ENCODE measurements at places on chromosomes 5 and 9.

DNA sequence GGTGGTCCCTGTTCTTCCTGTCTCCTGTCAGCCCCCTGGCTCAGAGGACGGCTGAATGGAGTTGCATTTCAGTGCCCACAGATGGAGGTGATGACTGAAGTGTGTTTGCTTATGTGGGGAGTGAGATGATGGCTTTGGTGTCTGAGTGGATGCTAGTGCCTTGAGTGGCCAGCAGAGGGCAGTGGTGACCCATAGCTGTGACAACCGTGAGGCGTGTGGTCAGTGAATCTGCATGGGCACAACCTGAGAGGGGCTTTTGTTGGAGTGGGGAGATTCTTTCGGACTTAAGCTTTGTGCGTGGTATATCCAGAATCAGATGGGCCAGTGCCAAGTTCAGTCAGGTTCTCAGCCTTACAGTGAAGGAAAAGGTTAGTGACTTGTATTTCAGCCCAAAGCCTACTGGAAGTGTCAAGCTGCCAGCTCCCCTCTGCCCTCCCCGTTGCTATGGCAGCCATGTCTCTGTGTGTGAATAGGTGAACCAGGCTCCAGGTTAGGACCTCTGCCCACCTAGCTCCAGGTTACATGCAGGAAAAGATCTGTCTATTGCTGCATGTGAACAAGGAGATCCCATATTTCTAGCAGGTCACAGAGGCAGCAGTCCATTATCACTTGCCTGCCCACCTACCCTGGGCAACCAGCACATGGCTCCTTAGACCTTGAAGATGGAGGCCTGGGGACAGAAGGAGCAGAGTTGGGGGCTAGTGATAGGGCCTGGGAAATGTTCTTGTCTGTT is 14.7 kb upstream of the CXXC5 start:
- peak; percentile 62 for DNase-seq

DNA sequence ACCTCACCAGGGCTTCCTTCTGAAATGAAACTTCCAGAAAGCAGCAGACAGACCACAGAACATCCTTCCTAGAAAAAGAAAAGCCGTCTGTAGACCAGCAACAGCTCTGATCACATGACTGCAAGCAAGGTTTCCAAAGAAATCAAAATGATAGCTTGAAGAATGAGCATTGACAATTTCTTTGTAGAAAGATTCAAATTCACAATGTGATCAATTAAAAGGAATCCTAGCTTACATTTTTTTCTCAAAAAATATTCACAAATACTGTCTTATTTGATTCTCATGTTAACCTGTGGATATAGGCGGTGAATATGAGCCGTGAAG is 144.9 kb downstream of the MTX3 start:
- no peak for DNase-seq

- DNase-seq, result no peak
Measured at GRCh38 chr5:36301858-36302603, at the start of gene RANBP3L. TSS of gene RANBP3L (minus strand) at chr5:36301902. CDS start at chr5:36301416, 486 bp downstream.

DNA sequence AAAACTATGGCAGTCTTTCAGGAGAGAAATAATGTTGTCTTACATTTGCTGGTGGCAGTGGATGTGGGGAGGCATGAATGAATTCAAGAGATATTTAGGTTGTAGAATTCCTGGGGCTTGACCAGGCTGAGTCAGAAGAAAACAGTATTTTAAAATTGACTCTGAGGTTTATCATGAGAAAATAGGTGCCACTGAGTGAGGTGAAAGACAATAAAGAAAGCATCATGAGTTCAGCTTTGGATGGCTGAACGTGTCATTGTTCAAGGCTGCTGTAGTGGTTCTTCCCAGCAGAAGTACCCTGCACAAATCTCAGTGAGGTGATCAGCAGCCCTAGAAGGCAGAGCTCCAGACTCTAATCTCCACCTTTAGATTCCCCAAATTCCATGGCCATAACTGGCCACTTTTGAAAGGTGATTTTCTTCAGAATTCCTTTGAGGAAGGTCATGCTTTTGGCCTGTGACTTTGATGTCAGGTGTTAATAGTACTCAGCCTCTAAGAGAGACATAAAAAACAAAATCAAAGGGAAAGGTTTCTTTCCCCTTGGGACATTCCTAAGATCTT is 395.4 kb downstream of the NTRK2 start:
- DNase-seq, result no peak

- DNase-seq, result no peak
Measured at GRCh38 chr5:148747536-148747906, 78.9 kb upstream of the ADRB2 start.

DNA sequence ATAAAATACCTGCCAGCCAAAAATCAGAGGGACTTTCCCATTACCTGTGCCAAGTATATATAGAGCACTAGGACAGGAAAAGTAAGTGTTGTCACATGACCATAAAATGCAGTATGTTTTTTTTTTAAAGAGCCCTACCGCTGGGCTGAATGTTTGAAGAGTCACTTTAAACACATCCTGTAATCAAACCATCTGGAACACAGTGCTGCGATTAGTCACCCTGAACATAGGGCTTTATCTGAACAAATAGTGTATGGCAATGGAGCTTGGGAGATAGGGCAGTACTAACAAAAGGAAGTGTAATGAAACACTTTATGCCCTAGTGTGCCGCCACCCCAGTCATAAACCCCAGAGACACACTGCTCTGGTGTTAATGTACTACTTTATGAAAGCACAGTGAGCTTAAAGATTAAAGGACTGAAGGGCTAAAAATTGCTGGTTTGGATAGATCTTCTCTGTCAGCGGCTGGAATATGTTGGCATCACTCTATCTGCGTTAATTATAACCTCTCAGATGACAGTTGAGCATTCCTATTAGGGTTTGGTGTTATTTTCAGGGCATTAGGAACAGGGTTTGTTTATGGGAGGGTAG is 90.4 kb downstream of the ZNF608 start:
- peak; percentile 89 for DNase-seq

DNA sequence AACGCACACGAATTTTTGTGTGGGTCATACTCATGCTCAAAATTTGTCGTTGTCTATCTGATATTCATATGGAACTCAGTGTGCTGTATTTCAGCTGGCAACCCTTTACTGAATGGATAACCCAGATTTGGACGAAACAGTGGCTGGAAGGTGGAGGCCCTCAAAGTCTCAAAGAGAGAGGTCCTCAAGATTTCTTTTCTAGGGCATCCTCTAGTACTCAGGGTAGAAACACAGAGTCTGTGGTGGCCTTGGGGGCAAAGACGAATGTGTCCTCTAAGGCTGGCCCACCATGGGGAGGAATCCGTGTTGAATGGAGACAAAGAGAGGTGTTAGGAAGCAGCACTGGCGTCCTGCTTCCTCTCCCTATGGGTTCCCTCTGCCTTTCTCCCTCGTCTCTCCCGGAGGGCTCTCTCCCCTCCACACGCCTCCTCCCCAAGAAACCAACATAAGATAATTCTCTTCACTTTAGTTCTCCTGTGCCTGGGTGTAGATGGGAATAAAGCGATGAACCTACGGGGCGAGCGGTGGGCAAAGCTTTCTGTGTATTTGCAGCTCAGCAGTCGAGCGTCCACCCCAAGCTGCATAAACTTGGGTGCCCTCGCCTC is 333.7 kb downstream of the CWC27 start:
- no peak for DNase-seq

DNA sequence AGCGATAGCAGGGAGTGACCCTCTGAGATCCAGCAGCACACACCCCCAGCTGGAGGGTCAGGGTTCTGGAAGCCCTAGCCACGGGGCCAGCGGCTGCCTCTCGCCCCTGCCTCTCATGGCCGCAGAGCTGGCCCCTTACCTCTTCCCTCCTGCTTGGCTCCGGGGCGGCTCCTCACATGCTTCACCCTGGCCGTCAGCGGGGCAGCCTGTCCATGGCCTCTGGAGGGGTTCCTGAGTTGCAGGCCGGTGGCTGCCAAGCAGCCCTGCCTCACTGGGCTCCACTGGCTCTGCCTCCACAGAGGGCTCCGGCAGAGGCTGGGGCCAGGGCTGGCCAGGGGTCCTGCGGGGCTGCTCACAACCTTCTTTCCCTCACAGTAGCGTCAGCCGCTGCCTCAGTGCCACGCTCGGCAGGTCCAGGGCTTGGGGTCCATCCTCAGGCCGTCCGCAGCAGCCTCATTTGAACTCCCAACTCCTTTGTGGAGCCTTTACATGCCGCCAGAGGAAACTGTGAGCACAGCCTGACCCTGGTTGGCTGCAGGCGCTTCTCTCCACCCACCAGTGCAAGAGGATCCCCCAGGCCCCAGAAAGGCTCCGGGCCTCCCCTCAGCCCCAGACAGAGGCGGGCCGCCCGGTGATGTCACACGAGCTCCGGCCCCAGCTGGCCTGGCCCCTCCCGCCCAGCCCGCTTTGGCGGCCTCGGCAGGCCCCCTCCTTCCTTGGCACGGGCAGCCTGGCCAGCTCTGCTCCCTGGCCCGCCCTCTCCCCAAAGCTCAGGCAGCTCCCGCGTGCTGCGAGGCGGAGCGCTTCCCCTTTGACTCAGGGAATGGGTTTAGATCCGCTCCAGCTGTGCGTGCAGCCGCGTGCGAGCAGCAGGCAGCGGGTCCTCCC is at the start of gene ANGPTL2:
TSS of gene ANGPTL2 (minus strand) at position 460 of the 888 bp plus-strand sequence. CDS start 13,904 bp downstream, outside the sequence.
- peak; percentile 31 for DNase-seq

DNA sequence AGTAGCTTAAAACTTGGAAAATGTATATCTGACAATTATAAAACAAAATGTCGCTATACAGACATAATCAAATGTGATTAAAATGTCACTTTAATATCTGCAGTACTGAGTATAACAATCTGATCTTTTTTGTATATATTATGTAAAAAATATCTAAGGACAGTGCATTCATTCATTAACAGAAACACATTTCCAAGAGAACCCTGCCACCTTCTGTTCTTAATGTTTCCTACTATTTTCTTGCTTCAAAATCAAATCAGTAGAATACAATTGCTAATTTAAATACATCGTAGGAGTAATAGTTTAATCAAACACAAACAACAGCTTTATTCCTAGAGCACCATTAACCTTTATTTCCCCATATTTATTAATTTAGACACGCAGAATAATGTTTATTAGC is 142.6 kb upstream of the ST8SIA4 start:
- no peak for DNase-seq

- peak; percentile 69 for DNase-seq
Measured at GRCh38 chr5:111158105-111158744, 66.0 kb upstream of the CAMK4 start.

DNA sequence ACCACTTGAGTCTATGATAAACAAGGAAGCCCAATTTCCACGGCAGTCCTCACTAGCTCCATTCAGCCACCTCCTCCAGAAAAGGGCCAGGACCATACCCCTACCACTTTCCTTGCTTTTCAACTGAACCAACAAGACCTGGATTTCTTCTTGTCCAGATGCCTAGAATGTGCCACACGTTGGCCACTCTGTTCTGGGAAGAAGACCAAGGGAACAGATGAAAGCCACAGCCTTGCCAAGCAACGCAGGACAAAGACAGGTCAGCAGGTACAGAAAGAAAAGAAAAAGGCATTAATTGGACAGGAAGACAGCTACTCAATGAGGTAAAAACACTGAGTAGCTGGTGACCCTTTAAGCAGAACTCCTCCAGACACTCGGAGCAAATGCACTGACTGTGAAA is 2.2 kb downstream of the CCNJL start:
- DNase-seq, result no peak

DNA sequence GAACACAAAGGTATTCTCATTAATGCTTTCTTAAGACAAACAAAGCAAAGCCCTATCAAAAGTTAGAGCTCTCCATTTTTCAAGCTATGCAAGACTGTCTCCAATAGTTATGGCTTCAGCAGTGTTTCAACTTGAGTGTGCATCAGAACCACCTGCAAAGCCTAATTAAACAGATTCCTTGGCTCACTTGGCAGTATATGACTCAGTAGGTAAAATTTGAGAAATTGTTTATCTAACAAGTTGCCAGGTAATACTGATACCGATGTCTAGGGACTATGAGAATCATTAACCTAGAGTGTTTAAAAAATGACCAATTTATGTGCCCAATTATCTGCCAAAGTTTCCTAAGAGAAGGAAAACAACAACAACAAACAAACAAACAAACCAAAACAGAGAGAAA is 60.3 kb upstream of the PARP8 start:
- DNase-seq, result no peak

DNA sequence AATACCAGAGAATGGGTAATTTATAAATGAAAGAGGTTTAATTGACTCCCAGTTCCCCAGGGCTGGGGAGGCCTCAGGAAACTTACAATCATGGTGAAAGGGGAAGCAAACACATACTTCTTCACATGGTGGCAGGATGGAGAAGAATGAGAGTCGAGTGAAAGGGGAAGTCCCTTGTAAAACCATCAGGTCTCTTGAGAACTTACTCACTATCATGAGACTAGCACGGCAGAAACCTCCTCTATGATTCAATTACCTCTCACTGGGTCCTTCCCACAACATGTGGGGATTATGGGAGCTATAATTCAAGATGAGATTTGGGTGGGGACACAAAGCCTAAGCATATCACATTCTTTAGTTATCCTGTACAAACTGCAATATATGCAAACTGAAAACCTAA is 609.4 kb downstream of the MTRR start:
- no peak for DNase-seq

DNA sequence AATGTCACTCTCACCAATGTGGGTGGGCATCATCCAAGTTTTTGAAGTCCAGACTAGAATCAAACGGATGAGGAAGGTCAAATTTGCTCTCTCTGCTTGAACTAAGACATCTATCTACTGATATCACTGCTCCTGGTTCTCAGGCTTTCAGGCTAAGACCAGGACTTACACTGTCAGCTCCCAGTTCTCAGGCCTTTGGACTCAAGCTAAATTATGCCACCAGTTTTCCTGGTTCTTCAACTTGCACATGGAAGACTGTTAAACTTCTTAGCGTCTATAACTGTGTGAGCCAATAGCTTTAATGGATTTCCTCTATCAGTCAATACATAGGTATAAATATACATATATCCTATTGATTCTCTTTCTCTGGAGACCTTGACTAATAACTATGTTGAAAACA is 35.3 kb downstream of the LYRM7 start:
- DNase-seq, result no peak

- DNase-seq, result no peak
Measured at GRCh38 chr5:177010153-177010552, 3.6 kb upstream of the UIMC1 start.

DNA sequence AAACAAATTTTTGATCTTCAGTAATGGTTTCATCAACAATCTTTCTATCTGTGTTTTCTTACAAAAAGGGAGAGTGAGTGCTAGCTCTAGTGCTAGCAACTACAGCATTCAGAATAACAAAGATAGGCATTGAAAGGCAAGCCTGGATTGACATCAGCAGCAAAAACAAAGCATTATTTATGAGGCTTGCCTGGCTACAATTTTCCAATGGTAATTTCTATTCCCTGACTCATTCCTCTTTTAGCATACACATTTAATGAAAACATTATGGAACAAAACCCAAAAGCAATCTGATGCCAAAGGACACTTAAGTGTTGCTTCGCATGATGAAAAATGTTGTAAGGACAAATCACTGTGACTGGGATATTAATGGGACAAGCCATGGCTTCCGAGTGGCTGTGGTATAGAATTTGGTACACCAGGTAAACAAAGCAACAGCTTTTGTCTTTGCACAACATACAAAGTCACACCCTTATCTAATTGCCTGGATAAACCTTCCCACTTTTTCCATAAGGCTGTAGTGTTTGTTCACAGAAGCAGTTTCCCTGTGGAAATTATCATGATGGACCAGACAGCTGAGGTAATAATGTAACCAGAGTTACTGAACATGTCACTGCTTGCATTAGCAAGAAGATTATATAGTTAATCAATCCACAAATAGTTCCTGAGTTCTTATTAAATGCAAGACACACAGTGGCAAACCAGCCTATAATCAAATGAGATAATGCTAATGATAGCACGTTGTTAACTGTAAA is 179.8 kb upstream of the EDIL3 start:
- DNase-seq, result no peak

Data from NCI-H1436 (cell line).